ENCODE measurements at places on chromosomes 3 and 15. TPM values are rescaled to one million over a fixed set of nuclear protein-coding genes. Genes with fewer than 3 reads are reported as not detected.

GRCh38 chr3:42387802-42388651, 22.4 kb downstream of the LYZL4 start:
- H3K4me1 ChIP-seq = no peaks in the 10 kb centered on the region
- no peaks in the 10 kb centered on the region for H3K27me3 ChIP-seq
- no peak for DNase-seq
- no peaks in the 10 kb centered on the region for H3K36me3 ChIP-seq

DNA sequence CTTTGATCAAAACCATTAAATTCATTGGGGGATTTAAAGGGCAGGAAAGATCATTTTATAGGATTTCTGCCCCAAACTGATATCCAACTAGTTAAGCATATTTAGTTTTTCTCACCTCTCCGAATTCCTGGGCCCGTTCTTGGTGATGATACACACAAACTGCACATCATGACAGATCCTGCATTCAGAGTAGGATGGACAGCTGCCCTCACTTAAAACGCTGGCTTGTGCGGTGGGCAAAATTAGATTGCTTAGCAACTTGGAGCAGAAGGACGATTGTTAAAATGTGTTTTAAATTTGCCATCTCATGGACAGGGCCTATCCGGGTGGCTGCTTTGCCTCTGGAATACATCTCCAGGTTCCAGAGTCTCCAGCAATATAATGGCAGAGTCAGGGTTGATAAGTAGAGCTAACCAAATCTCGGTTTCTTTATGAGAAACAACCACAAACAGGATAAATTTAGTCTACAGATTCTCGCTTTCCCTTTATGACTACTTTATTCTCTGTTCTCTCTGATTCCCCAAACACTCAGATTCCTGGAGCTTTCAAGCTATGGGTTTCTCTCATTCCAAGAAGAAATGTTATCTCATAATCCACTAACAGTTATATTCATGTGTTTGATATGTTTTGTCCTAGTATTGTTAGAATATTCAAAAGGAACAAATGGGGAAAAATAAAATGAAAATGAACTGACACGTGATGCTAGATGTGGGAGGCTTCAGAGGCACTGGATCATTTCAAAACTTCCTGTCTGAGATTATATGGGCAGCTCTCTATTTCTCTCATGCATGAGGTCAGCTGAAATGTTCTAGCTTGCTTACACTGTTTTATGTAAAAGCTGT, 1014.1 kb upstream of the SEMA6D start:
- H3K4me3 ChIP-seq = no peak overlapping the region
- DNase-seq = peak; percentile 15
- H3K27ac ChIP-seq = peak overlapping the region; percentile 55
- H3K27me3 ChIP-seq = no peaks in the 10 kb centered on the region
- no peaks in the 10 kb centered on the region for H3K4me1 ChIP-seq
- no peaks in the 10 kb centered on the region for H3K36me3 ChIP-seq

DNA sequence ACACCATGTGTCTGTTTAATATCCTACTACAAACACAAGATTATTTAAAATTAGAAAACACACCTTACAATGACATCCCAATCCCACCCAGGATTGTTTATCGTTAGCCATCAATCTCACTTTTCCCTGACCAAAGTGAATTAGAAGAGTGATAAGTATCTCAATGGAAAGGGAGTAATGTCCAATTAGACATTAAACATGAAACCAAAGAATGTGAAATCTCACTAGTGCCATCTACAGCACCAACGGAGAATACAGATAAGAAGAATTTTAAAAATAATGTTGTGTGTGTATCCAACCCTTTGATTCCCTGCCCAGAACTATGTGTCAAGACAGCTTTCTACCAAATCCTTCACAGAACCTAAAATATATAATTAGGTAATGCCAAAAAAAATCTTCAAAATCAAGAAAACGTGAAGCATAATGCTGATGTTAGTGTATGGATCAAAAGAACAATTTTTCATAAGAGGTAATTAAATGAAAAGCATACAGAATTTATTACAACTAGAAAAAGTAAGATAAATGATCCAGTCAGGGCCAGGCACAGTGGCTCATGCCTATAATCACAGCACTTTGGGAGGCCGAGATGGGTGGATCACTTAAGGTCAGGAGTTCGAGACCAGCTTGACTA, 64.2 kb downstream of the SCAPER start:
- no peak overlapping the region for H3K4me3 ChIP-seq
- DNase-seq = no peak
- no peaks in the 10 kb centered on the region for H3K36me3 ChIP-seq
- no peaks in the 10 kb centered on the region for H3K27me3 ChIP-seq

- H3K36me3 ChIP-seq = no peaks in the 10 kb centered on the region
- no peak for DNase-seq
- no peak overlapping the region for H3K27ac ChIP-seq
Observed at GRCh38 chr3:10707400-10708215, 108.4 kb upstream of the SLC6A11 start.

ATP13A3 gene
- 108 TPM for total RNA-seq

C3orf85 gene
- not detected for total RNA-seq

LRRC15 gene
- not detected for total RNA-seq
